Ascending aorta (tissue), 2 donors: ENCODE measurements at places on chromosomes 7 and 10.

- no peak for DNase-seq
These were observed 231.6 kb downstream of the ADK start for GRCh38 chr10:74382663-74383062.

DNA sequence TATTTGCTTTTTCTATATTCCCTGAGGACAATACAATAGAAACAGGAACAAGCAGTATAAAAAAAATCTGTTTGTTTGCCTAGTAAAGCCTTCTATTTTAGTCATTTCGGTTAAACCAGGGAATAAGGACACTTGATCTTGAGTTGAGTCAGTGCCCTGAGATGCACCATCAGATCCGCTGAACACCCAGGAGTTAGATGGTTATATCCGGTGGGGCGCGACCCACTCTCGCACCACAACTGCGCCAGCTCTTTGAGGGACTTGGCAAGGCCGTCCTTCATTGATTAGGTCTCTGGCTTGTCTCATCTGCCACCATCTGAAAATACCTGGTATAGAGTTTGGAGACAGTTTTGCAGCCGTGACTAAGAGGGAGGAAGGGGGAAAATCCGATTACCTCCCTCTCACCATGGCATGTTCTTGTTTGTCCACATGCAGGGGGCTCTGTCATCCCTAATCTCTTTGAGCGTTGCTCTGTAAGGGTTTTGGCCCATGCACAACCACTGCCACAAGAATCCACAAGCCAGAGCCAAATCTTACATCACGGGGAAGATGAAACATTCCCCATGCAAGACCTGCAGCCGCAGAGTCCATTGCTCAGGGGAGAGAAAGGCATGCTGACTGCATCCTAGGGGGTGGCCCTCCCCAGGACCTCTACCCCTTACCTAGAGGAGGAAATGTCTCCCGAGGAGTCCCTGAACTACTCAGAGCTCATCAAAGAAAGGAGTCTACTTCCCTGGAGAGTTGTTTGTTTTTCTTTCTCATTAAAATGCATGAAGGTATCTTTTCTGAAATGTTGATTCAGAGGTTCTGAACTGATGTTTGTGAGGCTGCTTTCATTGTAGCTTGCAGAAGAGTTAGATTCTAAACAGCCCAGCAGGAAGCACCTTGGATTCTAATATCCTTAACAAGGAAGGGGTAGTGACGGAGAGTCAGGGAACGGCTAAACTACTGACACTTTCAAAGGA, 101.6 kb upstream of the FAM171A1 start:
- no peak for DNase-seq

DNA sequence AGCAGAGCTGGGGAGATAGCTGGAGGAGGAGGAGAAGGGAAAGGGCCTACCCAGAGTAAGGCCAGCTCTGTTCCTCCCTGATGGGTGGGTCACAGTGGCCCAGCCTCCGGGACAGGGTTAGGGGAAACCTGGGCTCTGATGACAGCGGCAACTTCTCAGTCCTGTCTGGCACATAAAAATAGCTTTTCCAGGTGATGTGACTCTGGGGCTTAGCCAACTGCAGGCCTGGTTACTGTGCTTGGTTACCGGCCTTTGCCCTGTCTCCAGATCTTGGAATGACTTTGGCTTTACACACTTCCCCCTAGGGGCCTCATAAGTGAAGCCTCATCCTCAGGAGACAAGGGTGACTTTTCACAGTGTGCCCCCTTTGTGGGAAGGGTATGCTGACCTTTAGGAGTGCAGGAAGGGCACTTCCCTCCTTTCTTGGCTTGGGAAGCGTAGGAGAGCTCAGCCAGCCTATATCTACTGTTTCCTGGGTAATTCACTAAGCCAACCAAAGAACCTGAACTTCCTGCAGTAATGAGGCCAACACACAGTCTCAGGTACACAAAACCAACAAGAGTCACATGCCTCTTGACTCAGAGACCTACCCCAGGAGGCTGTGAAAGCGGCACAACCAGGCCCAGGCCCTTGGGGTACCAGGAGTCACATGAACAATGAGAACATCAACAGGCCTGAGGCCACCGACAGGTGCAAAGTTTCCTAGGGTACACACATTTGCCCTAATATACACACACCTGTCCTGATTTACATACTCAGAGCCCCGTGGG, 11.7 kb upstream of the HILPDA start:
- DNase-seq, result no peak

GRCh38 chr10:61486738-61487396, 33.7 kb upstream of the TMEM26 start:
- DNase-seq, result no peak

DNA sequence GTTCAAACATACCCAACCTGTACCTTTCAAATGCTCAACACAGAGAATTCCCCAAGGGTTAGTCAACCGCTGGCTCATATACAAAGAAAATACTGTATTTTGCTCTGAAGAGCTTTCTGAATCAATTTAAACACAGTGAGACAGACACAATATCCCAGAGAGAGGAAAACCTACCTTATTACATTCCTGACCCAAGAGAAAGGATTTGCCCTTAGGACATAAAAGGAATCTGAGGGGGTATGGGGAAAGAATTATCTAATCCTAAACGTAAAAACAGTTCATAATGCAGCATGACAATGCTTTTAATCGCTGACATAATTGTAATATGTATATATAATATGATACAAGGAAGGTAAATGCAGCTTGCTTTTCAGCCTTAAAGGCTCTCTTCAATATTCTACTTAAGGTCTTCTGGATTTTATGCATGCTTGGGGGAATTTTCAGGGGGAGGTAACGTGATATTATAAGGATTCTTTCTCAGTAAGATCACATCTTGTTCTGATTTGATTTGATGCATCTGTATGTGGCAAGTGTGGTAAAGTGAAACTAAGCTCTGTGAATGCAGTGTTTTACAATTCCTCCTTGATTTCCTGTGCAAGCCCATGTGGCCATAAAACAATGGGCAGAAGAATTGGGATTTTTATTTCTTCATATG, 240.5 kb downstream of the GLI3 start:
- DNase-seq, result no peak

GRCh38 chr7:95318501-95319100, 5.7 kb downstream of the PON1 start:
- no peak for DNase-seq

- no peak for DNase-seq
These were observed 63.9 kb upstream of the PDGFA start for GRCh38 chr7:583410-584121.

DNA sequence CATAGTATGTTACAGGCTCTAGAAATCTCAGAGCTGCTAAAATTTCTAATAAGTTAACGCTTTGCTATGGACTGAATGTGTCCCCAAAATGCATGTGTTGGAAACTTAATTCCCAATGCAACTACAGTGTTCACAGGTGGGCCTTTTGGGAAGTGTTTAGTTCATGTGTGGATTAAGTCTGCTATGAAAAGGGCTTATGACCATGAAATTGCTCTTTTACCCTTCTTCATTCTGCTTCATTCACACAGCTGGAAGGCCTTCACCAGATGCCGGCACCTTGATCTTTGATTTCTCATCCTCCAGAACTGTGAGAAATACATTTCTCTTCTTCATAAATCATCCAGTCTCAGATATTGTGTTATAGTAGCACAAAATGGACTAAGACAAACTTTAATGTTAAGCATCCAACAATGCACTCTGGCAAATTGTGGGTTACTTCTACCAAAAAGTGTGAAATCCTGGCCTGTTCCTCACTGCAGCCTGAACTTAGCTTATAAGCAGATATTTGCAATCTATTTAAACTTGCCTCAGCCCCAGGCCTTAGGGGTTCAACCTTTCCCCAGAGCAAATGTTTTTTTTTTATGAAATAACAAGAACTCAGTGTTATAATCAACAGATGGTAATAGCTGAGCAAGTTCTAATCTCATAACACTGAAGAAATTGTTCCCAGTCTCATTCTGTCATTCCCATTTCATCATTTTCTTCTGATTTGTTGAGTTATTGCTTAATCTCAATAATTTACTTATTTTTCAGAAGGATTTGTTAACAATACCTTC, 523.6 kb downstream of the KIF20B start:
- no peak for DNase-seq

- no peak for DNase-seq
These were observed 177.7 kb upstream of the SP8 start for GRCh38 chr7:20964281-20964918.

GRCh38 chr10:97596101-97597082, 6.9 kb downstream of the C10orf62 start:
- peak; percentile 56 for DNase-seq

DNA sequence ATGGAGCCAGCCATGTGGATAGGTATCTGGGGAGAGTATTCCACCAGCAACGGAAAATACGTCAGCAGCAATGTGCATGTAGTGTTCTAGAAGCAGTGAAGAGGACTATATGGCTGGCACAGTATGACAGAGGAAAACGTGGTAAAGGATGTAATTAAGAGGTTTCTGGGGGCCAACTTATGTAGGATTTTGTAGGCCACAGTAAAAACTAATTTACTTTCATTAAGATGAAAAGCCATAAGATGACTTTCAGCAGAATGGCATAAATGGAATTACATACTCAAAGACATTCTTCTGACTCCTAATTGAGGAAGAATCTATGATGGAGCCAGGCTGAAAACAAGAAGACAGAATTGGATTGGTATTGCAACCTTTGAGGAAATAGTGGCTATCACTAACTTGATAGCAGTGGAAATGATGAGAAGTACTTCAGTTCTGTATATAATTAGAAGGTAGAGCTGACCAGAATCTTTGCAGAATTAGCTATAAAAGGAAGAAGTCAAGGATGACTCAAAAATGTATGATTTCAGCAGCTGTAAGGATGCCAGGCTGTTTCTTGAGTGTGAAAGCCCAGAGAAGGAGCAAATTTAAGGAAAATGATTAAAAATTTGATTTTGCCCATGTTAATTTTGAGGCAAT, 156.7 kb downstream of the MBL2 start:
- DNase-seq, result no peak

DNA sequence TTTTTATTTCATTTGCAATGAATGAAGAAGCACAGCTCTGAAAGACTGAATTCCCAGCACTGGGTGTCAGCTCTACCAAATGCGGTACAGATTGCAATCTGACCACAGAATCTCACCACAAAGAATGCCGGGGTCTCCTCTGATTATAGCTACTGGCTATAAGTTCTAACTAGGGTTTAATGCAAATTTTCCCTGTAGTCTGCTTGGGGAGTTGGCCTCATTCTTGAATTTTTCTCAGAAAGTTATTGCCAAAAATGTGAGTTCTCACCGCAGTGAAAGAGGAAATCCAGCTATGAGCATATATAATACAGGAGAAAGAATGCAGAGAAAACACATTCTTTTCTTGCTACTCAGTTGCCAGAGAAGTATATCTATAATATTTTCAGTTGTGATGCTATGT, 1255.7 kb upstream of the LRRTM3 start:
- DNase-seq, result no peak

DNA sequence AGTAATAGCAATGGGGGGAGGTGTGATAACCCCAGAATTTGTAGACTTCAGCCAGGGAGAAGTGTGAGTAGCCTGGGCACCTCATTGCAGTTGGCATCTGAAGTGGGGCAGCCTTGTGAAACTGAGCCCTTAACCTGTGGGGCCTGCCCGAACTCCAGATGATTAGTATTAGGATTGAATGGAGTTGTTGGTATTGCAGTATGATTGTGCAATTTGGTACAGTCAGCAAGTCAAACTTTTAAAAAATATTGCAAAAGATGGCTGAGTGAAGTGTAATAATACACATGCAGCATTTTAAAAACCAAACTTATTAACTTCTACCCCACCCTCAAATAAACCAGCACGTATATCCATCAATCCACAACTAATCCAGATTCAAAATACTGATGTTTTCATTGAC, 9.3 kb downstream of the RBM33 start:
- DNase-seq, result no peak

DNA sequence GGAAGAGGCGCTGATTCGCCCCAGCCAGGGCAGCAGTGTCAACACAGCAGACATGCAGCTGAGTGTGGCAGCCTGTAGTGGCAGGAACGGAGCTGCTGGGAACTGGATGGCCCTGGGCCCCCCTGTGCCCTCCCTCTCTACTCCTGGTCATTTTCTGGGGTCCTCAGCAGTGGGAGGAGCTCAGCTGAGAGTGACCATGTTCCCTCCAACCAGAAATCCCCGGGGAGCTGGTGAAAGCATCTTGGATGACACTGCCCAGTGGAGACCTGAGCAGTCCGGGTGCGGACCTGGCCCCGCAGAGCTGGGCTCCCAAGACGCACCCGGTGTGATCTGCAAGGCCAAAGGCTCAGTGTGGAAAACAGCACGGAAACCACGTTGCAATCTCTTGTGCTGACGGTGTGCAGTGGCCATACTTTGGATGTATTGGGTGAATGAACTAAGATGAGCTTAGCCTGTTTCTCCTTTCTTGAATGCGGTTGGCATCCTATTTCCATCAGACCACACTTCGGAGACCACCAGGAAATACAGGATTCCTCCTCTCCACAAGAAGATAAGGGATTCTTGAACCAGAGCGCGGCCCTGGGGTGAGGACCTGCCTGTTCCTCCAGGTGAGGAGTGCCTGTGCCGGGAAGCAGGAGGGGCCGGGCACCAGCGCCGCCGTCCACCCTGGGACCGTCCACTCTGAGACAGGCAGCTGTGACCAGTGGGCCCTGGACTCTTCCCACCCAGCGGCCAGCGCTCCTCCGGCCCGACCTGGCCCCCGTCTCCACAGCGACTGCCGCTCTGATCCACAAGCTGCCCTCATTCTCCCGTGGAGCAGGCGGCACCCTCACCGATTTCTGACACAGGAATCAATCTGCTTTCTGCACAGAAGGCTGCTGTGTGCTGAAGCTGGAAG, 93.5 kb upstream of the DIP2C start:
- no peak for DNase-seq

DNA sequence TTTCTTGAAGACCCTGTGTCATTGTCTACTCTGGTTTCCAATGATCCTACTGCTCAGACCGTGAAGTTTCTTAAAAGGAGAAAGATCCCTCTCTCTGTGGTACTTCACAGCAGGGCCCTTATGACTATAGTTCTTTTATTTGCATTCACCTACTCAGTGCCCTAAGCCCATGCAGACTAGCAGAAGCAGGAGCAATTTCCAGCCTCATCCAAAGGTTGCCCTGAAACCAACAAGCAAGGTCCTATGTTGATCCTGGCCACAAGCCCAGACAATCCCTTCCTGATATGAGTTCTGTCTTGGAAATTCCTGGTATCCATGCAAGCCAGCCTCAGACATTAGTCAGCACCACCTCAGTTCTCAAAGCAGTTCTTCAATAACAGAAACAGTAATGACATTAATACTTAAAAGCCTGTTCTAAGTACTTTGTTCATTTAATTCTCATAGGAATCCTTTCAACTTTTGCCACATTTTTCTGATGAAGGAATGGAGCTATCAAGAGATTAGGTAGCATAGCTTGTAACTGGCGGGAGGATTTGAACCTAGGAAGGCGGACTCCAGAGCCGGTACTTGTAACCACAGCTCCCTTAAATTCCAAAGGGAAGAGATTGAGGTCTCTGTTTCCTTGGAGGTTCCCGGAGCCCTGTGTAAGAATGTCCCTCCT, 58.1 kb upstream of the ST8SIA6 start:
- DNase-seq, result no peak

DNA sequence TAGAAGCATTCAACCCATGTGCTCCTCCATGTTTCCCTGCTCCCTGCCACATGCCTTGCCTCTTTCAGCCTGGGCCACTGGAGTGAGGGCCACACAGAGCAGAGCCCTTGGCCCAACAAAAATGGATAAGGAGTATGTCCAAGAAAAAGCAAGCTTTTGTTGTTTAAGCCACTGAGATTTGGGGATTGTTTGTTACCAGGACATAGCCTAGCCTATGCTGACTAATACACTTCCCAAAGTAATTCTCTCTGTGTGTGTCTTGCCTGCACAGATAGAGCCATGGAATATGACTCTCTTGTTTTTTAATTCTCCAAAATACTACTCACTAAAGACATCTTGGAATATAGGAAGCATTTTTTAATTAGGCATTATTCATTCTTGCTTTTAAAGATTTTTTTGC, 13.5 kb upstream of the ITIH2 start:
- no peak for DNase-seq

GRCh38 chr7:132034748-132035416, 478.5 kb upstream of the PODXL start:
- no peak for DNase-seq
